ENCODE measurements at places on chromosomes 16 and 17.

- H3K36me3 ChIP-seq: no peaks in the 10 kb centered on the region
- no peak for DNase-seq
- no peak overlapping the region for H3K27ac ChIP-seq
- H3K4me3 ChIP-seq: no peak overlapping the region
Observed at GRCh38 chr16:51579652-51580360, 428.7 kb upstream of the SALL1 start.

DNA sequence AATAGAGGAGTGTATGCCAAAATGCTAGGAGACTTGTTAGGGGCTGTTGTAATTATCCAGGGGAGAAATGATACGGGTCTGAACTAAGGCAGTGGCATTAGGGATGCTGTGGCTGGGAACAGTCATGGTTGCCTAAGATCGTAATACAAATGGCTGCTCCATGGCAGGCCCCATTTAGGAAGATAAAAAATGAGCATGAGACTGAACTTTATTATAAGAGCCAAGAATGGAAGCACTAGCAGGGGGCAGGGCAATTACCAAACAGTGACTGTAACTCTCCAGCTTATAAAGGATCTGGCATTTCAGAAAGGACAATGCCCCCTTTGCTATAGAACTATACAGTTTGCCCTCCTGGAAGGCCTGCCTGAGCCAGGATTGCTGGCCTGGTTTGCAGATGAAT lies 503.3 kb upstream of the CDH5 start:
- H3K36me3 ChIP-seq: no peaks in the 10 kb centered on the region
- DNase-seq: no peak
- peaks cover 8% of the 10 kb centered on the region for H3K4me1 ChIP-seq
- no peaks in the 10 kb centered on the region for H3K27me3 ChIP-seq
- no peak overlapping the region for H3K4me3 ChIP-seq
- no peak overlapping the region for H3K27ac ChIP-seq

DNA sequence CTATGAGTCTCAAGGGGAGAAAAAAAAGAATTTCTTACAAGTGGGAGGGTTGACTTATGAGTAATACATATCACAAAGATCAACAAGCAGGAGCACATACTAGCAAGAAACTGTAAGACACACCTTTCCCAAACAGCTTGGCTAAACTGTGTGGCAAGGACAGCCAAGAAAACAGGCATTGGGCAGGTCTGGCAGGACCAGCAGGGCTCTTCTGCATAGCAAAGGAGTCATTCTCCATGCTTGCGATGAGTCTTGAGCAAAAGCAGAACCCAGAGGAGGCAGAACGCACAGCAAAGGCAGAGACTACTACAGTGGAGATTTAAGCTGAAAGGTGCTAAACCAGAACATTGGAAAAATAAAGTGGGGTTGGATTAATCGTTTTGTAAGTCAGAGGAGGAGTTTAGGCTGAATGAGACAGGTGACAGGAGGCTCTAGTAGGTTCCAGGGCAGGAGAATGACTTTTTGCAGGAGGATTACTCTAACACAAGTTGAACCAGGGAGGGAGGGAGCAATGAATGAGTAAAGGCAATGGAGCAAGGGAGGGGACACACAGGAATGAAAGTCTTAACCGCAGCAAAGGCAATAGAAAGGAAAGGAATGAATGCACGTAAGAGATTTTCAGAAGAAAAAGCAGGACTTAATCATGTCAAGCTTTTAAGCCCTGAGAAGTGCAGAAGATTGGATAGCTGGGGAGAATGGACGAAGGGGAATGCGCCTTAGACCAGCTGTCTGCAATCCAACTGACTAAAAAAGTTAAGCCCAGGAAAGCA lies 2.7 kb downstream of the N4BP1 start:
- H3K4me3 ChIP-seq: no peak overlapping the region
- H3K27me3 ChIP-seq: no peaks in the 10 kb centered on the region
- H3K27ac ChIP-seq: no peak overlapping the region
- DNase-seq: no peak
- no peaks in the 10 kb centered on the region for H3K36me3 ChIP-seq

- peaks cover 9% of the 10 kb centered on the region for H3K4me1 ChIP-seq
- no peak overlapping the region for H3K27ac ChIP-seq
- no peaks in the 10 kb centered on the region for H3K36me3 ChIP-seq
- no peak overlapping the region for H3K4me3 ChIP-seq
- H3K27me3 ChIP-seq: no peaks in the 10 kb centered on the region
- DNase-seq: no peak
Observed at GRCh38 chr16:26120729-26121128, 429.0 kb downstream of the HS3ST4 start.

- H3K27me3 ChIP-seq: no peaks in the 10 kb centered on the region
- peaks cover 45% of the 10 kb centered on the region for H3K4me1 ChIP-seq
- no peaks in the 10 kb centered on the region for H3K36me3 ChIP-seq
Observed at GRCh38 chr17:29589524-29590410, at the start of gene GIT1. TSS of gene GIT1 (minus strand) at chr17:29589648. CDS start at chr17:29589378, 270 bp downstream.

DNA sequence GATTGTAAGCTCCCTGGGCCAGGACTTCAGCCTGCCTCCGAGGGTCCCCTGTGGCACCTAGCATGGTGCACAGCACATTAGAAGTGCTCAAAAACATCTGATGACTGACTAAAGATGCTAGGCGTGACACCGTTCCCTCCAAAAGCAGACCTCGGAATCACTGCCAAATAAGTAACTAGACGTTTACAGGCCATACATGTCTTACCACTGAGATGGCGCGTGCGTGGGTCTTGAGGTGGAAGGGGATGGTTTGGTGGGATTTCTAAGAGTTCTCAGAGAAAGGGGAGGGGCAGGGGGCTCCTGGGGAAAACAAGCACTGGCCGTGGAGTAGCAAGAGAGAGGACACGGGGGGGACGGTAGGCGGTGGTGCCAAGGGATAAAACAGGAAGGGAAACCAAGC lies 12.4 kb downstream of the MPO start:
- no peaks in the 10 kb centered on the region for H3K27me3 ChIP-seq
- no peaks in the 10 kb centered on the region for H3K4me1 ChIP-seq
- DNase-seq: no peak
- no peak overlapping the region for H3K4me3 ChIP-seq
- H3K36me3 ChIP-seq: no peaks in the 10 kb centered on the region

- H3K4me1 ChIP-seq: peaks cover 12% of the 10 kb centered on the region
- H3K27me3 ChIP-seq: no peaks in the 10 kb centered on the region
- no peak overlapping the region for H3K4me3 ChIP-seq
- no peak overlapping the region for H3K27ac ChIP-seq
- no peaks in the 10 kb centered on the region for H3K36me3 ChIP-seq
Observed at GRCh38 chr16:52783616-52784015, 236.7 kb upstream of the TOX3 start.

GRCh38 chr16:64771273-64771672 lies 350.6 kb downstream of the CDH11 start:
- DNase-seq: no peak
- H3K4me1 ChIP-seq: no peaks in the 10 kb centered on the region
- H3K36me3 ChIP-seq: no peaks in the 10 kb centered on the region
- H3K27me3 ChIP-seq: no peaks in the 10 kb centered on the region
- H3K4me3 ChIP-seq: no peak overlapping the region
- no peak overlapping the region for H3K27ac ChIP-seq

- no peaks in the 10 kb centered on the region for H3K4me1 ChIP-seq
- peaks cover 12% of the 10 kb centered on the region for H3K27me3 ChIP-seq
- no peak overlapping the region for H3K27ac ChIP-seq
- H3K4me3 ChIP-seq: no peak overlapping the region
- no peaks in the 10 kb centered on the region for H3K36me3 ChIP-seq
Observed at GRCh38 chr16:2415085-2415484, 14.2 kb upstream of the CCNF start.

DNA sequence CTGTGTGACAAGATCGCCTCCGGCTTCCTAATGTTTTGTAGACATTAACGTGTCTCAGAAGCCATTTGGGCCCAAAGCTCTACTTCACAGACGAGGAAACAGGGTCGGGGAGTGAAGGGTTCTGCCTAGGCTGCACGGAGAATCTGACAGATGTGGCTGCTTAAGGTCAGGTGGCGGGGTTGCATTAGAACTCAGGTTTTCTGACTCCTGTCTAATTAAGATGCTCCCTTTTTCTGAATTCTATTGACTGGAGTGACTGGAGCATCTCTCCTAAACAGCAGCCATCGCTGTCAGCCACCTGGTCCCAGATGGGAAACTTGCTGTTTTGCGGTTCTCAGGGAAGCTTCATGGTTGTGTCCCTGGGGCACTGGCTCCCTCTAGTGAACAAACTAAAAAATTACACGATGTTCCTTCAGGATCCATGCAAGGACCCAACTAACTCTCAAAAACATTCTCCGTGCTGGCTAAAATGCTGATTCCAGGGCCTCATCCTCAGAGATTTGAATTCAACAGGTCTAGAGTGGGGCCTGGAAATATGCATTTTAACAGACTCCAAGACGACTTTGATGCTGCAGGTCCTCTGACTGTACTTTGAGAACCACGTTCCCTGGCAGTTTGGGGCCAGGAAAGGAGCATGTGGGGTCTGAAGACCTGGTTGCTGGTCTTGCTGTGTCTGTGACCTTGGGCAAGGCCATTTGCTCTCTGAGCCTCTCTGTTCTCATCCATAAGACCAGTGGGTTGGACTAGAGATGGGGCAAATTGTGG lies 117.4 kb downstream of the IRF8 start:
- H3K36me3 ChIP-seq: no peaks in the 10 kb centered on the region
- DNase-seq: peak; percentile 62

GRCh38 chr16:72532906-72533410 lies 361.0 kb upstream of the PMFBP1 start:
- H3K4me1 ChIP-seq: no peaks in the 10 kb centered on the region
- H3K27me3 ChIP-seq: no peaks in the 10 kb centered on the region
- no peaks in the 10 kb centered on the region for H3K36me3 ChIP-seq
- DNase-seq: no peak
- H3K4me3 ChIP-seq: no peak overlapping the region

DNA sequence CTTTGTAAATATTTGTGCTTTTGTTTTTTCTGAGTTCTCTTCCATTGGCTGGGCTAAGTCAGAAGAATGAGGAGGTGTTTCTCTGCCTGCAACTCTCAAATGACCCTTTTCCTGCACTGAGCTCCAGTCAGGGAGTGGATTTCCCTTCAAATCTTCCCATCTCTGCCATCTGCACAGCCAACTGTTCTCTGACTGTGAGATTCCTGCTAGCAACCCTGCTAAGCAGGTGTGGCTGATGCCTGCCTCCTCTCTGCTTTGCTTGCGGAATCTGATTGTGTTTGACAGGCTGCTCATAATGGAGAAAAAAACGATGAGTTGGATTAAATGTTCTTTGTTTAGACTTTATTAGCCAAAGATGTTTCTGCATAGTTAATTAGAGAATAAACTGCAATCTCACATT lies 519.8 kb downstream of the TMEM114 start:
- no peak for DNase-seq
- no peak overlapping the region for H3K27ac ChIP-seq
- H3K4me3 ChIP-seq: no peak overlapping the region
- H3K27me3 ChIP-seq: no peaks in the 10 kb centered on the region

DNA sequence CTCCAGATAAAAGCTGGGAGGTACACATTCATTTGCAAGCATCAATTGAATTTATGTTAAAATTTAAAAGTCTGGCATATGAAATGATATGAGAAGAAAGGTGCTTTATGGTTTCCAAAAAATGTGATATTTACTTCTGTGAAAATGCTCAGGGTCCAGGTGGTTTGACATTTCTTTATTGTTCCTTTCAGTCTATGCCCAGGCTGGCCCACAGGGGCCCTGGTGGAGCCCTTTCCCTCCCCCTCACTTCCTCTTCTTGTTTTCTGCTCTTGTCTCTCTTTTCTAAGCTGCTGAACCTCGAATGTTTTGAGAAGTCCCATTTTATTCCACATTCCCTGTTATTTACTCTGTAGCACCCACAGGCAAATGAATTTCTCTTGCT lies 127.8 kb downstream of the HS3ST3B1 start:
- no peak overlapping the region for H3K27ac ChIP-seq
- no peak overlapping the region for H3K4me3 ChIP-seq
- H3K4me1 ChIP-seq: peaks cover 5% of the 10 kb centered on the region
- H3K36me3 ChIP-seq: no peaks in the 10 kb centered on the region
- no peaks in the 10 kb centered on the region for H3K27me3 ChIP-seq
- DNase-seq: no peak

DNA sequence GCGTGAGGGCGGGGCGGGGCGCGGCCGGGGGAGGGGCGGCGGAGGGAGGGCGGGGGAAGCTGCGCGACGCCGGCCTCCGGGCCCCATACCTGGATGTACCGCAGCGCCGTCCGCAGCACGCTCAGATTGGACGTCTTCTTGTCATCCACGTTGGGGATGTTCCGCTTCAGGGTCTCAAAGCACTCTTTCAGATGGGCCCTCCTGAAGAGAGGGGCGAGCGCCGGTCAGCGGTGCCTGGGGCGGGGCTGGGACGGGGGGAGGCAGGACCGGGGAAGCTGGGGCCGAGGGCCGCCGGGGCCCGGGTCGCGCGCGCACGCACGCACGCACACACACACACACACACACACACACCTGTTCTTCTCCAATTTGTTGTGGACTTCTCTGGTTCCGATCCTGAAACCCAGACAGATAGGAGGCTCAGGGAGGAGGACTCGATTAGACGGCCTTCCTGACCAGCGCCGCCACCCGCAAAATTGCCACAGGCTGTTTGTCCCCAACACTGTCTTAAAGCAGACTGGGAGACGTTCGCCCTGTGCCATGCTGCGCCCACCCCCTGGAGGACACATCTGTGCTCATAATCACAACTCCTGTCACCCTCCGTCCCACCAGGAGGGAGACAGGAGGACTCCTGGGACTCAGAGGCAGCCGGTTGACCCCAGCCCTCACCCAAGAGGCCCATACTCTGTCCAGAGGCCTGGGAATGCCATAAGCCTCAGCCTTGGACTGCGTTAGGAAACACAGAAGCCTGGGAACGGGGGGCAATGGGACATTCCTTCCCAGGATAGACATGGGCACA lies 6.7 kb downstream of the MNT start:
- no peak overlapping the region for H3K4me3 ChIP-seq
- H3K27me3 ChIP-seq: no peaks in the 10 kb centered on the region
- peaks cover 23% of the 10 kb centered on the region for H3K36me3 ChIP-seq
- H3K27ac ChIP-seq: peak overlapping the region; percentile 43
- no peak for DNase-seq

DNA sequence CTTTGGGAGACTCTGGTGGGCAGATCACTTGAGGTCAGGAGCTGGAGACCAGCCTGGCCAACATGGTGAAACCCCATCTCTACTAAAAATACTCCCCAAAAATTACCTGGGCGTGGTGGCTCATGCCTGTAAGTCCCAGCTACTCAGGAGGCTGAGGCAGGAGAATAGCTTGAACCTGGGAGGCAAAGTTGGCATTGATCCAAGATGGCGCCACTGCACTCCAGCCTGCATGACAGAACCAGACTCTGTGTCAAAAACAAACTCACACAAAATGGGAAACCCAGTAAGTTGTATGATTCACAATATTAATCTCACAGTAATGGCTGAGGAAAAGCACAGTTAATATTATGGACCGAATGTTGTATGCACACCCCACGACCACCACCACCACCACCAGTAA lies 24.3 kb downstream of the WSB1 start:
- H3K27me3 ChIP-seq: no peaks in the 10 kb centered on the region
- no peaks in the 10 kb centered on the region for H3K4me1 ChIP-seq
- no peak overlapping the region for H3K27ac ChIP-seq
- H3K4me3 ChIP-seq: no peak overlapping the region
